ENCODE measurements at places on chromosomes 3 and 15. TPM values are rescaled to one million over a fixed set of nuclear protein-coding genes. Genes with fewer than 3 reads are reported as not detected.
A peak's percentile ranks its signal among the peaks of the same experiment; 100 is the strongest.

DNA sequence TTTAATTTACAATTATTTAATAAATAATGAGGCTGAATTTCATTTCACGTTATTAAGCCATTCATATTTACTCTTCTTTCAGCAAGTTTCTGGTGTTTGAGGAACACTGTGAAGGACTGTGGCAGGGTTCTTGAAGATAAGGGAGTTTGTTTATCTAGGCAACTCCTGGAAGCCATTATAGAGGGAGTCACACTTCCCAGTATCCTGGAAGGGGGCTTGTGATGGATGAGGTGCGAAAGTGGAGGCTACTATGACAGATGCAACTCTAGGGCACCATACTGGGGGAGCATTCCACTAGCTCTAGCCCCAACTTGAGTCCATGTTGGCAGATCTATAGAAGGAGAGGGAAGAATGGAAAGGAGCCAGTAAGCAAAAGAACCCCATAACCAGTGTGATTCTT, 14.4 kb downstream of the CNOT10 start:
- DNase-seq = no peak

GRCh38 chr3:99418709-99419108, 219.7 kb upstream of the COL8A1 start:
- no peak for DNase-seq

- no peak for DNase-seq
Measured at GRCh38 chr3:139836698-139837464, 98.1 kb upstream of the CLSTN2 start.

DNA sequence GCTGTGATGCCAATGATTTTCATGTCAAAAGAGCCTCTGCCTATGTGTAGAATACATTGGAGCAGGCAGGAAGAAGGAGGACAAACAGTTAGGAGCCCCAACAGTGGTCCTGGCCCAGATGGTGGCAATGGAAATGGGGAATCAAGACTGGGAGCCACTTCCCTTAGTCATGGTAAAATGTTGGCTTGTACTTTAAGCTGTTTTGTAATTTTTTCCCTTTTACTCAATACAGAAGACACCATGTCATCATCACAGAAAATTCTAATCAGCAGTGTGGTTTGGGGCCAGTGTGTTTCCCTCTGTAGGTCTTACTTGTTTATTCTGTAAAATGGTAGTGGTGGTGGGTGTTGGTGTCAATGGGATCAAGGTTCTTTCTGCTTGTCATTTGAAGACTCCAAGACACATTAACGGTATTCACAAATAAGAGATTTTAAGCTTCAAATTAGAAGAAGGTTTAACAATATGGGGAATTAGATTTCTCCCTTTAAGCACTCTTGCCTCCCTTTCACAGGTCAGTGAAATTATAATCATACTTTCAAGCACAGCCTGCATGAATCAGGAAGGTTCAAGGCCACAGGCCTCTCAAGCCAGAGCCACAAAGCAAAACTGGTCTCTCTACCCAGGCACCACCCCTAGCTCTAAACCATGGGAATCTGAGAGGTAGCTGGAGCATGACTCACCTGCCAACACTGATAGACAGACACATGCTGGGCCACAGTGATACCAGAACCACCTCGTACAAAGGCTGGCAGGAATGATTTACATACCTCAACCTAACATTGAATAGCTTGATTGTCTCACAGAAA, 24.9 kb downstream of the SIAH2 start:
- DNase-seq = no peak

GRCh38 chr15:64285871-64286270, 70.1 kb downstream of the CSNK1G1 start:
- no peak for DNase-seq

- DNase-seq = no peak
Measured at GRCh38 chr3:133821767-133822638, 16.4 kb downstream of the SRPRB start.

DNA sequence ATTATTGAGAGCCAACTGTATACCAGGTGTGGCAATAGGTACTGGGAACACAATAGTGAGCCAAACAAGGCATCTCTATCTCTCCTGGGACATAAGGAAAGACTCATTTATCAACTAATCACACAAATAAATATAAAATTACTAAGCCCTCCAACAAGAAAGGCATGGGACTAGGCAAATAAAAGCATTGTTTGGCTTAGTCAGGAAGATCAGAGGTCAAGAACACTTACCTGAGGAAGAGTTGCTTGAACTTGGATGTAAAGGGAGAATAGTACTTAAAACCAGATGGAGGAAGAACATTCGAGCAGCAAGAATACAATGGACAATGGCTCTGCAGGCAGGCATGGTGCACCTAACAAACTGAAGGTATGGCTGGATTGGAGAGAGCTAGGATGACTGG, 300.7 kb downstream of the WDR72 start:
- DNase-seq = no peak

DNA sequence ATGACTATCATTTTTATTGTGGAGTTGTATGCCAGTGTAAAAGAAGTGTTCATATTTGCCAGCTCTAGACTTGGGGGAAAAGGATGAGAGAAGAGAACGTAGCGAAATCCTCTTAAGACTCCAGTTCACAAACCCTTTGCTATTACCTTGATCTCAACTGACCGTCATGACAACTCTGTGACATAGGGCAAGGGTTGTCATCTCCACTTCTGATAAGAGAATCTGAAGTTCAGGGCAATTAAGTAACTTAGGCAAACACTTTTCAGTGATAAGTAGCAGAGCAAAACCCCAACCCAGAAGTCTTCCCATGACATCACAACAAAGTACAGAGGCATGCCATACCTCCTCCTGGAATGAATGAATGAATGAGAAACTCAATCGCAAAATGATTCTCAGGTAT, 40.3 kb upstream of the WNT5A start:
- no peak for DNase-seq

DNA sequence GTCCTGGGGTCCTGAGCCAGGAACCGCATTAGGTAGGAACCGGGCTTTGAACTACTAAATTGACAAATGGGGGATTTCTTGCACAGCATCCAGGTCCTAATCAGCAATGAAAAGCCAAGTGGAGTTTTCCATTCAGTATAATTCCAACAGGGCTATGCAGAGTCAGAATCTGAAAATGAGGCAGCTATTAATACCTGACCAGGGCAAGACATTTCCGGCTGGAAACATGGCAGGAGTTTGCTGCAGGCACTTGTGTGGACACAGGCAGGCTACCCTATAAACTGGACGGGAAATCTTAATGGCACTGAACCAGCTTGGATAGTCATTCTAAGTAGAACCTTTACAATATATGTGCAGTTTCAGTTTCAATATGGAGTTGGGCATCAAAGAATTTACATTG, 553.1 kb downstream of the FGF12 start:
- no peak for DNase-seq

DNA sequence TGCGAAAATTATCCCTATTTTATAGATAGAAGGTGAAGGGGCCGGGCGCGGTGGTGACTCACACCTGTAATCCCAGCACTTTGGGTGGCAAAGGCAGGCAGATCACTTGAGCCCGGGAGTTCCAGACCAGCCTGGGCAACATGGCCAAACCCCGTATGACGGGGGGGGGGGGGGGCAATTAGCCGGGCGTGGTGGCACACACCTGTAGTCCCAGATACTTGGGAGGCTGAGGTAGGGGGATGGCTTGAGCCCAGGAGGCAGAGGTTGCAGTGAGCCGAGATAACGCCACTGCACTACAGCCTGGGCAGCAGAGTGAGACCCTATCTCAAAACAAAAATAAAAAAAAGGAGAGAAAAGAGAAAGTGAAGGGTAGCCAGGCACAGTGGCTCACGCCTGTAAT, 1.4 kb downstream of the AAGAB start:
- no peak for DNase-seq

DNA sequence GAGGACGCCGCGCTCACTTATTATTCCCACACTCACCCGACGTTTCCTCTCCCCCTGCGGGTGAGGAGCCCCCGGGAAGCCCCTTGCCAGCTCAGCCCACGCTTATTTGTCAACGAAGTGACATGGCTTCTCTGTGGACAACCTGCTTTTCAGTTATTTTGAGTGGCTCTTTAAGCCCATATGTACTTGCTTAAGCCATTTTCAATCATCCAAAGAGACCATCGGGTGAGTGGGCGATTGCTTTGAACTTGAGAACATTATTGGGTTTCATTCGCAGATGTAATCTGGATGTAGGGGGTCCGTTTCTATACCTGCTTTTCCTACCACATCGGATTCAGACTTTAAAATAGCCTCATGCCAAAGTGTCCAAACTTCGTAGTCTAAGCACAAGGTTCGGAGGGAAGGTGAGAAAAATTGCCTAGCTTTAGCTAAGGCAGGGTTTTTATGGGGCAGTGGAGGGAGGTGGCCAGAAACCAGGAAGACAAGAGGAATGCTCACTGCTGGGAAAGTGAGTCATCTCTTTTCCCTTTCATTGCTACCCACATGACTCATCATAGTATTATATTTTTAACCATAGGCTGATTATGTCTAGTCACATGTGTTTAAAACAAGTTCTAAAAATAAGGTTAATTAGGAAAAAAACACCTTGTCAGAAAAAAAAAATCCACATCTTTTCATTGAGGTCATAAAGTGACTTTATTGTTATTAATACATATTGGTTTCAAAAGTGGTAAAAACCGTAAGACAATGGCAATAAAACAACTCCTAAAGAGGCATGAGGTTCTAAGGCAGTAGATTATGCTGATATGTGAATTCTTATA, 773.1 kb upstream of the NR2F2 start:
- DNase-seq = no peak

- DNase-seq = no peak
Measured at GRCh38 chr3:75294124-75294523, 370.0 kb upstream of the FRG2C start.

DNA sequence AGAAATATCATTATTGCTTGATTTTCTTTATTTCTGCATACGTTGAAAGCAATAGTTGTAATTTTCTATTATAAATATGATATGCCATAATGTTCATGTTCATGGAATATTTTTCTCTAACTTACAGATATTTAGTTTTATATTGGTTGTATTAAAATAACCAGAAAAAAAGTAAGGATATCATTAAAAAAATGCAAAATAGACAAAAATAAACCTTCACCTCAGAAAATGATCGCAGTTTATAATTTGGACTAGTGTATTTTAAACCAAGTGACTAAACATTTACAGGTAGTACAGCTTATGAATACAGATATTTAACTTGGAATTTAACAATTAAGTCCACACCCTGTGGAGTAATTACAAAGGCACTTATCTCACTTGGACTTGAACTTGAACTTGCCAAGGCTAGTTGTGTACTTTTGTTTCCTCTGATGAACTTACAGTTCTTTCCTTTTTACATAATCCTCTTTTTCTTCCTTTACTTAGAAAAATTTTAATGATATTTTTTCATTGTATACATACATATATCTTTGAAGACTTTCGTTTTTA, 156.7 kb downstream of the CHL1 start:
- no peak for DNase-seq

DNA sequence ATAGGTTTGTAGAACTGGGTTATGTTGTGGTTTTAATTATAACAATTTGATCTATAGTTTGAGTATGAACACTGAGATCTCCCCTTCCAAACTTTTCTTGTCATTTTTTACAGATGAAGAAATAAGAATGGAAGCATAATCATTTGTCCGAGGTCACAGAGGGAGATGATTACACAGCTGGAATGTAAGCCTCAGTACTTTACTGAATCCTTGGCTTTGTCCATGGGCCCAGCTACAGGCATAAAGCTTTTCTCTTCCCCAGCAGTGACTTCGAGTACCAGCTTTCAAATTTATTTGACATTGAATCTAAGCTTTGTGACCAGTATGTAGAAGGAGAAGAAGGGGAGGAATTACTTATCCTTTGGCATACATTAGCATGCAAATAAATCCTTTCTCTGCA, 80.9 kb upstream of the DCBLD2 start:
- DNase-seq = no peak

GRCh38 chr3:192834428-192834827, 83.2 kb downstream of the MB21D2 start:
- no peak for DNase-seq

DNA sequence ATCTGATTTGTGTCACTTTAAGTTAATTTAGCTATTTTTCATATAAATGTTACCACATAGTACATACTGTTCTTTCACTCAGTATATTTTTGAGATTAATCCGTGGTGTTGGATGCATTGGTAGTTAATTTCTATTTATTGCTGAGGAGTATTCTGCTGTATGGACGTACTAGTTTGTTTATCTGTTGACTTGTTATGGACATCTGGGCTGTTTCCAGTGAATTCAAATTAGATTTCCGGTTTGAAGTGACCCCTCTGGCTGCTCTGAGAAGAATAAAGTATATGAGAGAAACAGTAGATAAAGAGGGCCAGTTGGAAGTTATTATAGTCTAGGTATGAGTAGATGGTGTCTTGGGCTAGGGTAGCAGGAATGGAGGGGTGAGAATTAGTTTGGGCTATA, 15.6 kb downstream of the KAT2B start:
- DNase-seq = no peak

GRCh38 chr3:171150945-171151344, 124.4 kb upstream of the SLC2A2 start:
- DNase-seq = no peak

DNA sequence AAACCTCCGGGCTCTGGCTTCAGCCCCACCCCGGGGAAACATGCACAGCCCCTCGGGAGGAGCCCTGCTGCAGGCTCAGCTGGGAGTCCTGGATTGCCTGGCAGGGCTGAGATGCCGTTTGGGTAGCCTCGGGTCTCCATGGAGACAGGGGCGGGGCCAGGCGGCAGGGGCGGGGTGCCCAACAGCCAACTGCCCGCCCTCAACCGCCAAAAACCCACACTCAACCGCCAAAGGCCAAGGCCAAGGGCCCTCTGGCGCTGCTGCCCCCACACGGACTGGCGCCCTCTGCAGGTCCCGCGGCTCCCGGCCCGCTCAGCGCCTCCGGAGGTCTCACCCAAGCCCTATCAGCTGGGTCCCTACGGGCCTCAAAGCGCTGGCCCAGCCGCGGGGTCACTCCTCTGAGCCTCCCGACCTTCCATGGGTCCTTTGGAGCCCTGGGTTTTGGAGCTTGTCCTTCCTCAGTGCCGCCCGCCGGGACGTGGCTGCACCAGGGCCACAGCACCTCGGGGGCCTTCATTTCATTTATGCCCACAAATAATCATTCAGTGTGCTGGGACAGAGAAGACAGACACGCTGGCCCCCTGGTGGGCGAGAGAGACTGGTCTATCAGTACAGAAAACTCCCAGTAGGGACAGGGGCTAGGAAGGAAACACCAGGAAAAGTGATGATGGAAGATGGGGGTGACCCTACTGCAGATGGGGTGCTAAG, 33.5 kb upstream of the ACAD9 start:
- DNase-seq = peak; percentile 85

DNA sequence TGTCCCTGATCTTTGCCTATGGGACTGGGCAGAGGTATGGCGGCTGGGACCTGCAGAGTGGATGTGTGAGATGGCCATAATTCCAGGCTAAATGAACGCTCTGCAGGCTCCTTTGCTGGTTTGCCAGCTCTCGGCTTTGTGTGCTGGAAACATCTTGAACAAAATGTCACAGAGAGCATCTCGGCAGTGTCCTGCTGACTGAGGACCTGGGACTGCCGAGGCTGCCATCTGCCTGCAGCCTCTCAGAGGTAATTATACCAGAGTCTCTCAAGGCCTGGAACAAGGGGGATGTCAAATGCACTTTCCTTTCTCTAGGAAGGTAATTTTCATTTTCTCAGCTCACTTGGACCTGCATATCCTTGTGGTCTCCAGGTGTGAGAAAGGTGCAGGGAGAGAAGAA, 354.2 kb downstream of the PDCD6IP start:
- no peak for DNase-seq

GRCh38 chr3:49026536-49026935, 2.7 kb downstream of the IMPDH2 start:
- no peak for DNase-seq

Gene HCLS1
- 316 TPM for total RNA-seq

Gene SPTSSB
- not detected for total RNA-seq

Gene UBAP1L
- 6.1 TPM for total RNA-seq

Gene TMF1
- 55.2 TPM for total RNA-seq

Gene HIGD2B
- total RNA-seq = not detected

Gene DUOXA1
- total RNA-seq = not detected

Gene BMF
- 20.6 TPM for total RNA-seq

Gene SELENOK
- 43.9 TPM for total RNA-seq

Measured in activated naive CD8-positive, alpha-beta T cell treated with anti-CD3 and anti-CD28 coated beads, Interleukin-2, amount 10 ng/mL, durations not matched to agents 7 days and 5 days (primary cell).